ENCODE measurements at places on chromosomes 2 and 18.
A peak's percentile ranks its signal among the peaks of the same experiment; 100 is the strongest.

- DNase-seq: no peak
Observed at GRCh38 chr2:236090027-236090382, 78.2 kb downstream of the GBX2 start.

GRCh38 chr2:125861461-125861860 lies 794.5 kb upstream of the GYPC start:
- no peak for DNase-seq

DNA sequence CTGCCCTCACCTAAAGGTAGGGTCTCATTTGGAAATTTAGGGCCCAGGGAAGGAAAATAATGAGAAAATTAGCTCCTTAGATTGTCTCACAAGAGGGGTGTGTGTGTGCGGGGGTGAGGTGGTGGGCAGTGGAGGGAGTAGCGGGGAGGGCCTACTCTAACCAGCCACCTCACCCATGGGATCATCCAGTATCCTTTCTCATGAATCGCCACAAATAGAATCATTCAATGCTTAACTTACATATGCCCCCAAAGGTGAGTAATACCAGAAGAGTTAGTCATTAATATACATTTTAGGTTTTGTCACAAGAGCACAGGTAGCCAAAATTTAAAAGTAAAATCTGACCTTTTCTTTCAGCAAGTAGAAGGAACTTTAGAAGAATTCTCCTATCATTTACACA lies 122.1 kb downstream of the PLEKHM3 start:
- DNase-seq: no peak

DNA sequence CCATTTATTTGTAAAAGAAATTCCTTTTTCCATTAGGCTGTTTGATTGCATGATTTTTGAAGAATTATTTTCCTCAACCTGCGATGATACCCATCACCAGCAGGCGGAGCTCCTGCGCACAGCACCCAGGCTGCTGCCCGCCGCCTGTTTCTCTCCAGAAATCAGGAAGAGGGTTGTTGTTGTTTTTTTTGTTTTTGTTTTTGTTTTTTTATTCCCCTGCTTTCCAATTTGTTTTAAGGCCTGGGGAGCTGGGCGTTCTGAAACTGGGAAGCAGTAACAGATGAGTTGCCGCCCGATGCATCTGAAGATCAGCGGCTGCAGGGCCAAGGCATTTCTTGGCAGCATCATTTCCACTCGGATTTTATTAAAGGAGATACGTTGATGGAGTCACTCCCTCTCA lies 132.1 kb downstream of the MBP start:
- DNase-seq: peak; percentile 33

DNA sequence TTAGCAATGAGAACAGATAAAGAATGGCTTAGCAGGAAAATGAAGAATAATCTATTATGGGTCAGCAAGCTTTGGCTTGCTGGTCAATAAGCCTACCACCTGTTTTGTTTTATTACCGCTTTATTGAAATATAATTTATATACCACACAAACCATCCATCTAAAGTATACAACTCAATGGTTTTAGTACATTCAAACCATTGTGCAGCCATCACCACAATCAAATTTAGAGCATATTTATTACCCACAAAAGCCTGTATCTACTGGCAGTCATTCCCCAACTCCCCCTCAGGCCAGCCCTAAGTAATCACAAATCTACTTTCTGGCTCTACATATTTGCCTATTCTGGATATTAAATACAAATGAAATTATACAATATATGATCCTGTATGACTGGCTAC lies 17.2 kb downstream of the PPP3R1 start:
- DNase-seq: no peak

GRCh38 chr2:159564081-159564480 lies 52.3 kb downstream of the BAZ2B start:
- DNase-seq: no peak

Measured in dermis microvascular lymphatic vessel endothelial cell (primary cell).